NCI-H1930 (cell line): ENCODE measurements at places on chromosomes 6 and 20.

GRCh38 chr20:51584737-51585136 is 42.2 kb upstream of the NFATC2 start:
- no peak for DNase-seq

DNA sequence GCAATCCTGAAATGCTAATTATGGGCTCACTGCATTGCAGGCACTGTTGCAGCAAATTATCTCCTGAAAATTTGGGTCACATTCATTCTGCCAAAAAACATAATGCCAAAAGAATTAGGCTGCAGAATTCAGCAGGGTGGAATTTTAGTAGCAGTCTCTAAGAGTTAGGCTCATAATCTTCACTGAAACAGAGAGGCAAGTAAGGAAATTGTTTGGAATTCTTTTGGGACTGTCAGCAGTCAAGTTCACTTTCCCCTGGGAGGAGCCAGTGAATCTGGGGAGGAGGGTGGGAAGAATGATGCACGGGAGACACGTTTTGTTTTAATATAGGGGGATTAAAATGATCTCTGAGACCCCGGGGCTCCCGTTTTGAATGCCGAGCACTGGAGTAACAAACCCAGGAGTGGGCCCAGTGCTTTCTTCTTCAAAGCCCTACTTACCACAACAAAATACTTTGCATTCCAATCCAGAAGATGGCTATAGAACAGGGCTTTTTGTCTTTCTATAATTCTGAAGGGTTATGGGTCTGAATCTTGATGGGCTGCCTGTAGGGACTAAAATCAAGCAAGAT is 44.7 kb downstream of the SOBP start:
- DNase-seq: no peak

- DNase-seq: no peak
Observed at GRCh38 chr6:33174784-33175183, 17.5 kb downstream of the COL11A2 start.

GRCh38 chr20:36791862-36792261 is 18.3 kb upstream of the DSN1 start:
- DNase-seq: no peak

DNA sequence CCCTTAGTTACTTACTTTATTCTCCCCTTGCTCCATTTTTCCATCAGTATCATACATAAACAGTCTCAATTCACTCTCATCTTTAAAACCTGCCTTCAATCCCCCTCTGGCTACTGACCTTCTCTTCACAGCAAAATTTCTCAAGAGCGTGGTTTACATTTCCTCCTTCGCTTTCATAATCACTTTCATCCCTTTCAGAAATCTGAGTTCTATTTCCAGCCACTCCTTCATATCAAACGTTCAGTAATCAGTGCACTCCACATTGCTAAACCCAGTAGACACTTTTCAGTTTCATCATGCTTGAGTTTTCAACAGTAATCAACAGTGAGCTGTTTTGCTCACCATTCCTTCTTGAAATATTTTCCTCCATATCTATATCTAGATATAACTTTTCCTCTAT is 176.7 kb upstream of the HSF2 start:
- no peak for DNase-seq

- no peak for DNase-seq
Observed at GRCh38 chr20:45813006-45813340, 529 bp downstream of the UBE2C start.

DNA sequence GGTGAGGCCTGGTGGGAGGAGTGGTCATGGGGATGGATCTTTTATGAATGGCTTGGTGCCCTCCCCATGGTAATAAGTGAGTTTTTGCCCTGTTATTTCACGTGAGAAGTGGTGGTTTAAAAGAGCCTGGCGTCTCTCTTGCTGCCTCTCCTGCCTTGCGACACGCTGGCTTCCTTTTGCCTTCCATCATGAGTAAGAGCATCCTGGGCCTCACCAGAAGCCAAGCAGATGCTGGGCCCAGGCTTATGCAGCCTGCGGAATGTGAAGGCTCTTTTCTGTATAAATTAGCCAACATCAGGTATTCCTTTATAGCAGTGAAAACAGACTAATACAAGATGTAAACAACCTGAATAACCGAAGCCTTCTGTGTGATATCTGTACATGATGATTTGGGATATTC is 27.6 kb downstream of the VTA1 start:
- no peak for DNase-seq

GRCh38 chr20:33209789-33210188 is 7.4 kb upstream of the BPIFA3 start:
- no peak for DNase-seq

DNA sequence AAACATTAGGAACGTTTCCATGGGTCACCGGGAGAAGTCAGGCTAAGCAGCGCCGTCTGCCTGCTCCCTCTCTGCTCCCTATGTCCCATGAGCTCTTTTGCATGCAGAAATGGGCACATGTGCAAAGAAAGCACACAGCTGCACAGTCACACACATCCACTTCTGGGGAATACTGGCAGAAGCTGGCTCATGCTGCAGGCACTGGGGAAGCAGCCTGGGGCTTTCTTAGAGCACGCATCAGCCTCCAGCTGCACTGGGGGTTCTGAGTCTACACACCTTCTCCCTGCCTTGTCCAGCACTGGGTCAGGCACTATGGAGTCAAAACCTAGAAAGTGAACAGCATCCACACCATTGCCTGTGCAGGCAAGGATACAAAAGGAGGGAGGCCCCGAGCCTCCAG is 76.1 kb upstream of the FOXQ1 start:
- DNase-seq: no peak

- no peak for DNase-seq
Observed at GRCh38 chr6:109861946-109862345, 116.2 kb upstream of the GPR6 start.

GRCh38 chr20:1820138-1821079 is 74.8 kb upstream of the SIRPA start:
- no peak for DNase-seq
